ELF-1 (cell line): ENCODE measurements at places on chromosomes 11 and 22.

GRCh38 chr11:85099522-85099921, 527.6 kb downstream of the DLG2 start:
- no peak for DNase-seq

DNA sequence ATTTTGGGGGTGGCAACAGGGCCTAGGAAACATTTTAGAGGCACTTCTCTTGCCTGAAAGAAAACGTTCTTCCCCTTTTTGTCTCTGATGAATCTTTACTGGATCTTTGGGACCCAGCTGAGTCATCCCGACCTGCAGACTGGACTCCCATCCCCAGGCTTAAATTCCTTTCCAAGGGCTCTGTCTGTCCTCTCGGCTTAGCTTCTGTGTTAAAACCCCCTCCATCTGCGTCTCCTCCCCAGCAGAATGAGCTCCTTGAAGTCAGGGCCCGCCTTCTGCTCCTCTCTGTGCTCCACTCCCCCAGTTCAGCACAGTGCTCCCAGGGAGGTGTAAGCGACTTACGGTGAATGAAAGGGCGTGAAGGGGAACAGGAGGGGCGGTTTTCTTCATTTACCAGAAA, 895 bp upstream of the DAGLA start:
- peak; percentile 85 for DNase-seq

DNA sequence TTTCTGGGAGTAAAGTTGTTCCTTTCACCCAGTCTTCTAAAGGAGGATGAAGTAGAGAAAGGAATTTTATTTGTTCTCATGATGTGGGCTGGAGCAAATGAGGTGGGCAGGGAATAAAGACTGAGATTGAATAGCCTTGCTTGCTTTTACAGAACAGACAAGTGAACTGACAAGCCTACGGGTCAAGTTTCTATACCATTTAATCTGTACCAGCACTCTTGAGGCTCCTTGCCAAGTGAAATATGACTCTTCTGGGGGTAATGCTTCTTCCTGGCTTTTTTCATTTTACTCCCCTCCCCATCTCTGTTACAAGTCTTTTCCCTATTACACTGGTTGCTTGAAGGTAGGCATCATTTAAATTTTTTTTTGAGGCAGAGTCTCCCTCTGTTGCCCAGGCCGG, 54.8 kb downstream of the CSTPP1 start:
- DNase-seq, result no peak

GRCh38 chr11:59289356-59290181, 69.1 kb upstream of the OR5AN1 start:
- DNase-seq, result no peak

- DNase-seq, result no peak
Observed at GRCh38 chr11:69969890-69970784, 108.0 kb upstream of the ANO1 start.

- DNase-seq, result no peak
Observed at GRCh38 chr22:27134315-27134701, 476.9 kb downstream of the MIAT start.

GRCh38 chr11:110712659-110713448, 617 bp upstream of the ARHGAP20 start:
- peak; percentile 57 for DNase-seq

DNA sequence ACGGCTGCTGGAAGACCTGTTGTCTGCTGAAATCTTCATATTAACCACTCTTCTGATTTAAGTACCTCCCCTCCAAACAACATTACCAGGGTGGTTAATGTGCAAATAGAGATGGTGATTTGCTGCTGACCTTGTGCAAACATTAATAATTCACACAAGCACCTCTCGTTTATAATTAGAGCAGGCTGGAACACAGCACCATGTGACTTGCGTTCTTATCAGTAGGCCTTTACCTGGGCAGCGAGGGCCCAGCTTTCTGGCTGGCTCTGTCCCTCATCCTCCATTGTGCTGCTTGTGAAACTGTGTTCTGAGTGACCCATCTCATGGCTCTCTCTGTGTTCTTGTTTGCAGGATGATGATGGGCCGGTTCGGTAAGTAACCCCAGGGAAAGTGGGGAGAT, 41.0 kb upstream of the PARVG start:
- DNase-seq, result no peak

DNA sequence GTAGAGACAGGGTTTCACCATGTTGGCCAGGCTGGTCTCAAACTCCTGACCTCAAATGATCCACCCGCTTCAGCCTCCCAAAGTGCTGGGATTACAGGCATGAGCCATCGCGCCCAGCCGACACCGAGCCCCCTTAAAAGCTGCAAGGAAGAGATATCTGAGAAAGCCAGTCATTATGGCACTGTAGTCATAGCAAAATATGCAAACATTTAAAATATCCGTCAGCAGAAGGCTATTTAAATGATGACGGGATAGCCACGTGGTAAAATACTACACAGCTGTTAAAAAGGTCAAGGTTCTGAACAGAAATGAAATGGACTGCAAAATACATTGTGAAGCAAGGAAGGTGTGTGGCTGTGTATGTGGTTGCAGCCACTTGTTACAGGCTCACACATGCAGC, 6.4 kb upstream of the CCDC88B start:
- DNase-seq, result no peak

DNA sequence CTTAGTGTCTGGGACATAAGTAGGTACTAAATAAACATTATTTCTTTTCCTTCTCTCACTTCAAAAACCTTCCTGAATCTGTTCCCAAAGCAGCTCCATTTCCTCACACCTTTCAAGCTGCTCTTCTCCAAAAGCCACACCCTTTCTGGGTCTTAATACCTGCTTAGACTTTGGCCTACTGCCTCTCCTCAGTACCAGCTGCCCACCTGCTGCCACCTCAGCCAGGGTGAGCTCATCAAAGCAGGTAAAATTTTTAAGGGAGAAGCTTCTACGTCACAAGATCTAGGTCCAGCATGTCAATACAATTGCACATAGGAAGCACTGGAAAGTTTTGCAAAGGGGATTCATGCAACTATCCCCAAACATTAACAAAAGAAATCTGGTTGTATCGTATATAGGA, 108.4 kb downstream of the RPL27A start:
- no peak for DNase-seq

DNA sequence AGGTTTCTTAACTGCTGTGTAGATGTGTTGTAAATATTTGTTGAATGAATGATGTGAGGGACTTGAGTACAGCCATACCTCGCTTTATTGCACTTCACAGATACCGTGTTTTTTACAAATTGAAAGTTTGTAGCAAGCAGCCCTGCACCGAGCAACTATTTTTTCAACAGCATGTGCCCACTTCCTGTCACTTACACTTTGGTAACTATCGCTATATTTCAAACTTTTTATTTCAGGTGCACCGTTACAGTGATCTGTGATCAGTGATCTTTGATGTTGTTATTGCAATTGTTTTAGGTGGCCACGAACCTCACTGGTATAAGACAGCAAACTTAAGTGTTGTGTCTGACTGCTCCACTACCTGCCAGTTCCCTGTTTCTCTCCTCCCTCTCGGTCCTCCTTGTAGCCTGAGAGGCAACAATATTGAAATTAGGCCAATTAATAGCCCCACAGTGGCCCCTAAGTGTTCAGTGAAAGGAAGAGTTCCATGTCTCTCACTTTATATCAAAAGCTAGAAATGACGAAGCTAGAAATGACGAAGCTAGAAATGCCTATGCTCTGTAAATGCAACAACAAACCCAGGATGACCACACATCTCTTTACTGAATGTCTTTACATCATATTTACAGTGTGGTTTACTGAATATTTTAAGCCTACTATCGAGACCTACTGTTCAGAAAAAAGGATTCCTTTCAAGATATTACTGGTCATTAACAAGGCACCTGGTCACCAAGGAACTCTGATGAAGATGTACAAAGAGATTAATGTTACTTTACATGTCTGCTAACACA, 1.0 kb downstream of the SFI1 start:
- no peak for DNase-seq

DNA sequence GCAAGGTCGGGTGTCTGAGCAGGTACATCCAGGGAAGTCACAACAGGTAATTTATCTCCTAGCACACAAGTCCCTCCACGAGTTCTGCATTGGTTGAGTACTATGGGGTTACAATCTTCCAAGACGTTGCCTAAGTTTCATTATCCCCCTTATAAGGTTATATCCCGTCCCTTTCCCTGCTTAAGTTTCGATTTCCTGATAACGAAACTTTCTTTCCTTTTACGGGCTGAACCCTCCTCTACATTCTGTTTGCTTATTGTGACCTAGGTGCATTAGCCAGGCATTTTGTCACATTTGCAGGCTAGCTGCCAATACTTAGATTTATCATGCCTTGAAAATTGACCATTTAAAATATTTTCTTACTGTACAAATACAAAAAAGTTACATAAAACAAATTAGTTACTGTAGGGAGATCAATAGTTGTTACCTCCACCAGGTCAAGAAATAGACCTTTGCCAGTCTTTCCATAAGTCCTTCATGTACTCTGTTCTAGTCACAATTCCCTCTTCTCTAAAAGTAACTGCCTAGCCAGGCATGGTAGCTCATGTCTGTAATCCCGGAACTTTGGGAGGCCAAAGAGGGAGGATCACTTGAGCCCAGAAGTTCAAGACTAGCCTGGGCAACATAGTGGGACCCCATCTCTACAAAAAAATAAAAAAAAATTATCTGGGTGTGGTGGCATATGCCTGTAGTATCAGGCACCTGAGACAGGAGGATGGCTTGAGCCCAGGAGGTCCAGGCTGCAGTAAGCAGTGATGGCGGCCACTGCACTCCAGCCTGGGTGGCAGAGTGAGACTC, 14.3 kb upstream of the PITPNB start:
- no peak for DNase-seq

GRCh38 chr11:13336246-13336878, 58.8 kb downstream of the BMAL1 start:
- DNase-seq, result no peak

DNA sequence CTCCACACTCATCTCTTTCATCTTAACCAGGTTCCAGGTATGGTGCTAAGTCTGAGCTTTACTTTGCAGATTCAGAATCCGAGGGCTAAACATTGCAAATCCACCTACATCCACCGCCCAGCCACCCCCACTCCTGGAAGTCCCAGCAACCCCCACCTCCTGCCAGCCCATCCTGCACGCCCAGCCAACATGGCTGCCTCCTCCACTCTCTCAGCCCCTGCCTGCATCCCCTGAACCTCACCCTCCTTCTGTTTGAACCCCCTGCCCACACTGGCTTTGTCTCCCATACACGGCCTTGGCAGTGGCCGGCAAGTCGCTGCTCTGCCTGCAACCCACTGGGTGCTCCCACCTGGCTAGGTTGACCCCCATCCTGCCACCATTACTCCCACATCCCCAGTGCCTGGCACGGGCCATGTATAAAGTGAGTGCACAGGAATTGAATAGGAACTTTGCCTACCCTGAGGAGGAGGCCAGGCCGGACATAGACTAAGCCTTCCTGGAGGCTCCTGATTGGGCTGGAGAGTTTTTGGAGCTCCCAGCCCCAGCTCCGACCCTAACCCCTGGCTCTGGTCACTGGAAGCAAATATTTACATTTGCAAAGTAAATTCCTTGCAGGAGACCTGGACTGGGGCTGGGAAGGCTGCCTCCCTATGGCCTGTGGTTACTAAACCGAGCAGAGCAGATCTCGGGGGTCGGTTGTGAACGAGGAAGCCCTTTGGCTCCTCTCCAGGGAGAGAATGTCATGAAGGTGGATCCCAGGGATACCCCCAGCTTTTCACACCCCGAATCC, 14.4 kb downstream of the EMID1 start:
- peak; percentile 45 for DNase-seq

GRCh38 chr22:27803841-27804415, 2.4 kb upstream of the MN1 start:
- no peak for DNase-seq

GRCh38 chr11:108805030-108805429, 140.2 kb downstream of the DDX10 start:
- DNase-seq, result no peak

GRCh38 chr11:92441443-92441726, 216.8 kb downstream of the FAT3 start:
- no peak for DNase-seq

- DNase-seq, result peak; percentile 84
Observed at GRCh38 chr11:124114942-124115781, at the start of gene VWA5A. Gene VWA5A, plus strand, starts transcription at chr11:124115450. Its CDS starts 2,062 bp downstream, at chr11:124117512.

DNA sequence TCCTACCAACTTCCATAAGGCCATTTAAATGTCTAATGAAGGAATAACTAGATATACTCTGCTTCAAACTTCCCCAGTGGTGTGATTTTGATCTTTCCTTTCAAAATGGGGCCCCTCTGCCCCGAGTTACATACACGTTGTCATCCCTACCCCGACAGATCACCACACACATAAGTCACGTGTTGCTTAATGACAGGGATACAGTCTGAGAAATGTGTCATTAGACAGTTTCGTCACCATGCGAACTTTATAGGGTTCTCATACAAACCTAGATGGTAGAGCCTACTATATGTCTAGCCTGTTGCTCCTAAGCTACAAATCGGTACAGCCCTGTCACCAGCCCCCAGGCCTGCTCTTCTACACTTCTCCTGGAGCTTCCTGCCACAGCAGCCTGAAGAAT, 49.8 kb upstream of the SCUBE2 start:
- DNase-seq, result no peak

- DNase-seq, result no peak
Observed at GRCh38 chr11:35590412-35590811, 27.8 kb upstream of the FJX1 start.

GRCh38 chr11:34194576-34195335, 89.3 kb downstream of the NAT10 start:
- DNase-seq, result peak; percentile 56

- peak; percentile 66 for DNase-seq
Observed at GRCh38 chr22:44702479-44703198, 635 bp downstream of the PRR5 start.

DNA sequence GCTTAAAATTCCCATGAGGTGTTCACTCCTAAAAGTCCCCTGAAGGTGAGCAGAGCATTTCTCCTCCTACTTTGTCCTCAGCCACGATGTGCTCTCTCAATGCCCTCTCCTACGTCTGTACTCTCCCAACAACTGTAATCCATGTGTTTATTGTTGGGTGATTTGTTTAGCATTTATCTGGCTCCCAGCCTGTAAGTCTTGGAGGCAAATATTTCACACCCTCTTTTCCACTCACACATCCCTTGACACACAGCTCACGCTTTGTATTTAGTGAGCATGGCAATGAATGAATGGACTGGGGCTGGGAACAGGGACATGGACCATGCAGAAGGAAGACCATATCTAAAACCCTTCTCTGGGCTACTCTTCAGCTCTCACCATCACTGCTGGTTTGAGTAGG, 22.6 kb downstream of the HTR3A start:
- DNase-seq, result no peak

DNA sequence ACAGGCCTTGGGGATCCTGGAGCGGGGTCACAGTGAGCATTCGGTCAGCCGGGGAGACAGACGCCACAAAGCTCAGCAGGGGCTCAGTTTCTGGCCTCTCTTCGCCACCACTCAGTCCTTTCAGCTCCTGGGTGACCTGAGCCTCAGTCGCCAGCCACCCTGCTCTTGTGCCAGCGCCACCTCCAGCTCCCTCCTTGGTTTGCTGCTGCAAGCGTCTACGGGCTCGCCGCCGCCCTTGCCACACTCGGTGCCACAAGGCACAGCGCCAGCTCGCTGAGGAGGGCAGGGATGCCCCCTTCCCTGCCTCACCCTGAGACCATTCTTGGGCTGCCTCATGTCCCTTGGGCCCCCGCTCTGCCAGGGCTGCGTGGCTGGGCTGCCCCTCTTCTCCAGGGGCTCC, 1.5 kb upstream of the EEF1G start:
- no peak for DNase-seq

GRCh38 chr11:27718346-27718862, 18.1 kb upstream of the BDNF start:
- DNase-seq, result no peak
